ENCODE measurements at places on chromosomes 2 and 18.

DNA sequence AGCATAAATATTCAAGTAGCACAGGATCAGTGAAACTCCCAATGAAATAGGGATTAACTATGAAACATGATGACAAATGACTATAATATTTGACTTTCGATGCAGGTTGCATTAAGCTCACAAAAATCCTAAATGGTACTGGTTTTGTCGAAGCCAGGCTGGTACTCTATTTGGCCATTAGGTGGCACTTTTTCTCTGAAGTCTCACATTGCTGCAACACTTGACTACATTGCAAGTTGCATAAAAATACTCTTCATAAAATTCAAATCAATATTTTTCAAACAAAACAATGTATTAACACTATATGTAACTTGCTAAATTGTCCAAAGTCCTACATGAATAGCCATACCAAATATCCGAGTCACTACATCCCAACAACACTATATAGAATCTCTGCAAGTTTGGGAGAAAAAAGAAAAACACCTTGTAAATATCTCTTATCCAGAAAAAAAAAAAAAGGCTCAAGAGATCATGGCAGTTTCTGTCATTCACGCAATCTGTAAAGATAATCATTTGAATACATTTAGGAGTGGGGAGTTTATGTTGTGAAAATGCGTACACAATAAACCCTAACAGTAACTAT is 9.5 kb downstream of the RTTN start:
- DNase-seq: peak; percentile 53

DNA sequence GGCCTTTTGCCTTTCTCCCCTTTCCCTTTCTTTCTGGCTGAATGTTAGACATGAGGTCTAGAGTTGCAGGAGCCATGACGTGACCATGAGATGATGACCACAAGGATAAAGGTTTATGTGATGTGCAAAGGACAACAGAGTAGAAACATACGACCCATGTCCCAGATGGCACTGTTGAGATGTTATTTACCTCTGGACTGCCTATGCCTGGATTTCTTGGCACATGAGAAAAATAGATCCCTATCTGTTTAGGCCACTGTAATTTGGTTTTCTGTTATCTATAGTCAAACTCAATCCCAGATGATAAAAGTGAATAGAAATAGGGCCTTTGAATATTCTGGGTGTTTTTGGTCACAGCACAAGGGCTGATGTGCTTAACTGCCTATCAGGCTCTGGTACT is 58.8 kb downstream of the GDF7 start:
- no peak for DNase-seq

GRCh38 chr18:10197097-10197496 is 257.3 kb upstream of the APCDD1 start:
- no peak for DNase-seq

DNA sequence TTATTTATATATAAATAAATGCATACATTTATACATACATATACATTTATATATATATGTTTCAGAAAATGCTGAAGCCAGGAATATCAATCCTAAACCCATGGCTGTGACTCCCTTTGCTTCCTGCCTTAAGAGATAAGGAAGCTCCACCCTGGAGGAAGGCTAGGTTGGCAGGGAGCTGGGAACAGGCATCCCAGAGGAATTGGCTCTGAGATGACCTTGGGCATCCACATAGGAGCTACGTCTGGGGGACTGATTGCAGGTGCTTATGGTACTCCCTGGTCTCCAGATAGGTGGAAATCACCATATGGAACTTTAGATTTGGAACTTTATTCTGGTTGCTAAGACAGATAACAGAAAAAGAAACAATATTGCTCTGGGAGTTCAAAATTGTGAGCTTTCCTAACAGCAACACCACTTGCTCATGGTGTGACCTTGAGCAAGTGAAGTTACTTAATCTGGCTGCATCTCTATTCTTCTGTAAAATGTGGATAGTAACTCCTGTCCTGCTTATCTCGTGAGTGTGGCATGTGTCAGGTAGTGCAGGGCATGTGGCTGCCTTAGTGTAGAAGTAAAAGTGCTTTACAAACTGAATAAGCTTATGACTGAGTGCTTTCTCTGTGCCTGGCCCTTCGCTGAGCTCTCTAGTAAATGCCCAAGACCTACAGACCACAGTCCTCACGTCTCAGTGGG is 341.0 kb downstream of the MEIS1 start:
- no peak for DNase-seq

Measured in M059J (cell line).